ENCODE measurements at places on chromosomes 1 and 21.

DNA sequence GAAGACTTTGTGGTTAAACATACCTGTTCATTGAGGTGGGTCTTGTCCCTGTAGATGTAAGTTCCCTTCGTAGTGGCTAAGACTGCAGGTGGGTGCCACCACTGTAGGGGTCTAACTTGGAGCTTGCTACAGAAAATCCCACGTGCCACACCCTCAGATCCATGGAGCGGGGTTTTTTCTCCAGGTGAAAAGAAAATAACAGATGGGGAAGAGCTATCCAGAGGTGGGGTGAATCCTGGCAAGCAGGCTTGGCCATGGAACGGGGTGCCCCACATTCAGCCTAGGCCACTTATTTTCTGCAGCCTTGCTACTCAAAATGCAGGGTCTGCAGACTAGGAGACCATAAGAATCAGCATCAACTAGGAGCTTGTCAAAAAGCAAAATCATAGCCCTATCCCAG lies 24.0 kb downstream of the EXOC8 start:
- no peak for DNase-seq

DNA sequence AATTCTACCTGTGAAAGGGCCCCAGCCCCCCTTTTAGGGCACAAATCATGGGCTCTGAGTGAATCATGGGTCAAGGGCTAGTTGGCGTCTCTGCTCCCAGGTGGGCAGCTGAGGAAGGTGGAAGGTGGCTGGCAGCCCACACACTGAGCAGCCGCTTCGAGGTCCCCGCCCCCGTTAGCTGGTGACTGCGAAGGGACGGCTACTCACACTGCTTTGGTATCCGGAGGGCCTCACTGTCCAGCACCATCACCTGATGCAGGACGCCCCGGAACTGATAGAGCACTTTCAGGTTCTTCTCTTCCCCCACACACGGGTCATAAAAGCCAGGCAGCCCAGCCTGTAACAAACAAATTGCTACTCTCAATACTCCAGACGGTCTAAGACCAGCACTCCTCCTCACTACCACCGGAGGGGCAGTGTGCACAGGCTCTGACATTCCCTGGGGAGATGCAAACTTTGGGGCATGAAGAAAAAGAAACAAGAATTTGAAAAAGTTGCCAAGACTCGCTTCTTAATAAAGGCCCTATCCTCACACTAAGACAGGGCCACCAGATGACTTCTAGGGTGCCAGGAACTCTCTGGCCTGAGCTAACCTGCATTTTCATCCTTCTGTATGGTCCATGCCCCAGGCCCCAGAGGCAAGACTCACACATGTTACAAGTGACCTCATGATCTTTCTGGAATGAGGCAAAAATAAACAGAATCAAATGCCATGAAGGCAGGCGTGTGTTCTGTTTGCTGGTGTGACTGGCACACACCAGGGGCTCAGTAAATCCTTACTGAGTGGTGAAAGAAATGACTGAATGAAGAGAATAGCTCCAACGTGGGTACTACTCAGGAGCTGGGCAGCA lies 11.5 kb downstream of the THAP3 start:
- no peak for DNase-seq

GRCh38 chr1:208238710-208239472 lies 5.3 kb downstream of the PLXNA2 start:
- peak; percentile 77 for DNase-seq

- DNase-seq = no peak
Measured at GRCh38 chr1:5670590-5671350, 321.5 kb downstream of the NPHP4 start.

DNA sequence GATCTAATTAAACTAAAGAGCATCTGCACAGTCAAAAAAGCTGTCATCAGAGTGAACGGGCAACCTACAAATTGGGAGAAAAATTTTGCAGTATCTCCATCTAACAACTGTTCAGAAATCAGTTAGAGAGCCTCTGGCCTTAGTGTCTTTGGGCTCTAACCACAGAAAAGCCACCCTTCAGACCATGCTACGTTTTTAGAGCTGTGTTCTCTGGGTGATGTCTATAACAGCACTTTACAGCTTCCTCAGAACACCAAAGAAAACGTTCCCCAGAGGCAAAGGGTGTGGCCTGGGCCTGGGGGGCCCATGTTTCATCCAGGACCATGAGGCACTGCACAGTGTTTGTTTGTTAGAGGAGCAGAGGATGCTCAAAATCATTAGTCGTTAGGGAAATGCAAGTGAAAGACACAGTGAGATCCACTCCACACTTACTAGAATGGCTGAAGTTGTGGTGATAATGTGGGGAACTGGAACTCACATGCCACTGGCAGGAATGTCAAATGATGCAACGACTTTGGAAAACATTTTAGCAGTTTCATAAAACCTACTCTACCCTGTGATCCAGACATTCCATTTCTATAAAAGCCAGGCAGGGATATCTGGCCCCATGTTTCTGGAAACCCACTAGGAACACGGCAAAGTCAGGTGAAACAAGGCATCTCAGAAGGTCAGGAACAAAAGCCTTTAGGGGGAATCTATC lies 250.4 kb upstream of the HOOK1 start:
- peak; percentile 31 for DNase-seq

- DNase-seq = no peak
Measured at GRCh38 chr1:63887809-63888208, 114.0 kb downstream of the ROR1 start.

- no peak for DNase-seq
Measured at GRCh38 chr1:225617956-225618355, 35.0 kb downstream of the ENAH start.

- peak; percentile 80 for DNase-seq
Measured at GRCh38 chr1:185719021-185719420, 15.2 kb upstream of the HMCN1 start.

DNA sequence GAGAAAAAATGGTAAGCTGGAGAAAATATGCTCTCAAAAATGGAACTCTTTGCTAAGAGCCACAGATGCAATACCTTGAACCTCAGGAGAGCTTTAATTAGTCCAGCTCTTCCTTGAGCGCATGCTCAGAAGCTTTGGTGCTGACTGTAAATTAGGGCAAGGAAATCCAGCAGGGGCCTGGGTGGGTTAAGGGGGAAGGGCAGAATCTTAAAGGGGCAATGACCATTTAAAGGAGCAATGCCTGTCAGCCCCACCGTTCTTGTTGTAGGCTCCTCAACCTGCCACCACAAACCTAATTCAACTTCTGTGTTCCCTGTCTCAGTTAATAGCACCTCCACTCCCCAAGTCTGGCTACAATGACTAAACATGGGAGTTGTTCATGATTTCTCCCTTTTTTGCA lies 6.8 kb upstream of the SLC22A15 start:
- no peak for DNase-seq

DNA sequence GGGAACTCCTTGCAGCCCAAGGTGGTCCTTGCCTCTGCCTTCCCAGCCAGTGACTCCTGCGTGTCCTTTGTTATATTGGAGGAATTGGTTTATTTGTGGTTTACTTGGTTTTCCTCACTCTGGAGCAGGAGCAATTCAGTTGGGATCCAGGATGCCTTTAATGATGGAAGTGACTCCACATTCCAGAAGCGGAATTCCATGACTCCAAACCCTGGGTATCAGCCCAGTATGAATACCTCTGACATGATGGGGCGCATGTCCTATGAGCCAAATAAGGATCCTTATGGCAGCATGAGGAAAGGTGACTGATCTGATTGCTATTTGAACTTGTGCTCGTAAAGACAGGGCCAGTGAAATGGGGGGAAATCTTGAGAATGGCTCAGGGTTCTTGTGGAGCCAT lies 15.1 kb upstream of the PIGV start:
- peak; percentile 88 for DNase-seq

GRCh38 chr1:162365284-162366020 lies 11.2 kb downstream of the SPATA46 start:
- no peak for DNase-seq

GRCh38 chr1:1832166-1832565 lies 53.9 kb upstream of the NADK start:
- DNase-seq = no peak

- no peak for DNase-seq
Measured at GRCh38 chr1:53237638-53238037, 680 bp downstream of the MAGOH start.
